ENCODE measurements at places on chromosomes 2 and 18.

DNA sequence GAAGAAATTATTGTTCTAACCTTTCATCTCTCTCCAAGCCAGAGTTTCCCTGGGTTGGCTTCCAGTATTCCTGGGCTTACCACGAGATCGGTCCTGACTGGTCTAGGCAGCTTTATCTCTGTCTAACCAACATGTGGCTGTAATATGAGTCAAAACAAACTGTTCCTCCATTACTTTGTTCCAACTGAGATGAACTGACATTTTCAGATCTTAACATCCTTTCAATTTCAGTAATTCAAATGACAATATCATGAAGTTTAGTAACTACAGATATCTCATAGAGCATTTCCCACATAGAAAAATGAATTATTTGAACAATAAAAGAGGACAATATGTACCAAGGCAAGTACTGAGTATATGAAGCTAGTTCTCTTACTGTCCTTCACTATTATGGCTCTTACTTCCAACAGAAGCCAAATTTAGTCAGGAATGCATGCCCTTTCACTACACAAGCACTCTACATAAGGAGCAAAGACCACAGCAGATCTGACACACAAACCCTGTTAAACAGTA is 15.5 kb downstream of the SLC25A12 start:
- DNase-seq: peak; percentile 61

DNA sequence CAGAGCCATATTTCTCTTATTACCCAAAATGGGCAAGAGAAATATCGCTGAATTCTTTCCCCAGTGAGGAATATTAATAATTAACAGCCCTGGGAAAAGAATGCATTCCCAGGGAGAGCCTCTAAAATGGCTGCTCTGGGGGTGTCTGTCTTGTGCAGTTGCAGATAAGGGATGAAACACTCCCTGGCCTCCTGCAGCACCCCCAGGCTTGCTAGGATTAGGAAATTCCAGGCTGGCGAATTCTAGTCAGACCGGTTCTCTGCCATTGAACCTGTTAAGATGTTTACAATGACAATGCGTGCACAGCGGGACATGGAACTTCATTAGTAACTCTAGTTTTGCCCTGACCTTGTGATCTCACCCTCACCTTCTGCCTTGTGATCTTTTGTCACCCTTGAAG is 24.5 kb downstream of the MRPL30 start:
- DNase-seq: no peak

DNA sequence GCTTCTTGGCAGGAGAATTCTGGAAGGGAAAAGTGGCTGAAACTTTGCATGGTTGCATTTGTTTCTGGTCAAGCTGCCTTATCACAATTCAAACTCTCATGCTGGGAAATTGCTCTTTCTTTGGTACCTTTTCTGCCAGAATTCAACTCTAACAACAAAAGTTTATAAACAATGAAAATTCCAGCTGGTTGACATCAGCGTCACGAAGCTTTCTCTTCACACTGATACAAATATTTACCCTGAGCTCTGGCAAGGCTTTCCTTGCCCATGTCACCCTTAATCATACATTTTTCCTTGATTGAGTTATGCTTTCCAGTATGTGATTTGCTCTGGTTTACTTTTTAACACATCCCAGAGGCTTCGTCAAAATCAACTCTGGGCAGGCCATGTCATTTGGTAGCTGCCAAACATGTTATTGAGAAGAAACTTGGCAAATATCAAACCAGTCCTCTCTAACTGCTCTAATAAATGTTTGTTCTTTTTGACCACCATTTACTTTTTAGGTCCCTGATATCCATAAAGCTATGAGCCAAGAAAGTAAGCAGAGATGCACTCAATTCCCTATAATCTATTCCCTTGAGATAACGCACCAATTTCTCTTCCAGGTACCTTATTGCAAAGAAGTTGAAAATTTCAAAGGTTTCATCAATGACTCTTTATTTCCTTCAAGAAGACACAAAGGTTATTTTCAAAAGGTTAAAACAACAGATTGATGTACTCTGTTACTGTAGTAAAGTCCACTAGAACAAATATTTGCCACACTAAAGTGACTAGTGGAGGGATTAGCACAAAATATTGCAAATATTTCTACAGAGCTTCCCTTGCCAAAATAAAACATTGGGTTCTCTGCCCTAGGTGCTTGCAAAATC is 1241.1 kb upstream of the ZEB2 start:
- DNase-seq: peak; percentile 50

GRCh38 chr2:20592106-20593071 is 58.5 kb downstream of the HS1BP3 start:
- no peak for DNase-seq

DNA sequence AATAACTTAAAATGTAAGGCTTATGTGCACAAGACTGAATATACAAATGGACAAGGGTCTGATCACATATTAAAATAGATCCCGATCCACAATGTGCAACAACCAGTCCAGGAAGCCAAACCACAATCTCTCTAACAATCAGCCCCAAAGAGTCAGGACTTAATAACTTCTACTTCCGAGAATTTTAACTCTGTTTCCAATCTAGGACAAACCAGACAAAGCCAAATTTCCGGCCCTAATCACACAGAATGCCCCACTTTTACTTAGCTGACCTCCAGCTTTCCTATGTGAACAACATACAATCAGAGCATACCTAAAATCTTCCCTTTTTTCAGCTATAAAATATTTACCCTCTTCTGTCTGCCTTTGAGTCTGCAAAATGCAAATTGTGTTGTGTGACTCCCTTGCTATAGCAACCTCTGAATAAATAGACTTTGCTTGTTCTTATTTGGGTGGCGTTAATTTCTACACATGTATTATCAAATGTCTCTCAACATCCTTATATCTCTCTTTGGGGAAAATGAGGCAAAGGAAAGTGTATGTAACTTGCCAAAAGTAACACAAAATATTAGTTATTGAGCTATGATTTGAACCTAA is 381.9 kb upstream of the MC4R start:
- DNase-seq: no peak

- DNase-seq: no peak
Measured at GRCh38 chr2:222074674-222075073, 224.1 kb downstream of the PAX3 start.

DNA sequence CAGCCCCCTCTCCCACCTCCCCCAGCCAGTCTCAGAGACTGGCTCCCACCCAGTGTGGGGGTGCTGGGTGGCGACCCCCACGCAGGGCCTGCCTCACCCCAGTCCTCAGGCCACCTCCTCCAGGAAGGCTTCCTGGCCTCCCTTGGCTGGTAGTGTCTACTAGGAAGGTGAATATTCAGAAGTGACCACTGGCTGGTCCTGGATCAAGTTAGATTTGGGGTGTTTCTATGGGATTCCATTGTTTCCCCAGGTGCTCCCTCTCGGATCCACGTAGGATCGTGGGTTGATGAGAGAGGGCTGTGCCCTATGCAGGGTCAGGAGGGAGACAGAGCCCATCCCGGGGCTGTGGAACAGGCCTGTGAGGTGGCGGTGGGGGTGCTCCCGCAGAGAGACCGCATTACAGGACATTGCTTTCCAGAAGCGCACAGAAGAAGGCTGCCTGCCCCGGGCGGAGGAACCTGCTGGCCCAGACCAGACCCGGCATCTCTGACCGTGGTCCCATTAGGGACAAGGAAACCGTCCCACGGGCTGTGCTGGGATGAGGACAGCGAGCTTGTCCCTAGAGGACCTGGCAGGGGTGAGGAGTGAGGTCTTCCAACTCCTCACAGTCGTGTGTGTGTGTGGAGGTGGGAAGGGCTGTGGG is 3.3 kb downstream of the PDCD1 start:
- DNase-seq: no peak

- DNase-seq: no peak
Measured at GRCh38 chr2:157404363-157404762, 39.5 kb downstream of the CYTIP start.

DNA sequence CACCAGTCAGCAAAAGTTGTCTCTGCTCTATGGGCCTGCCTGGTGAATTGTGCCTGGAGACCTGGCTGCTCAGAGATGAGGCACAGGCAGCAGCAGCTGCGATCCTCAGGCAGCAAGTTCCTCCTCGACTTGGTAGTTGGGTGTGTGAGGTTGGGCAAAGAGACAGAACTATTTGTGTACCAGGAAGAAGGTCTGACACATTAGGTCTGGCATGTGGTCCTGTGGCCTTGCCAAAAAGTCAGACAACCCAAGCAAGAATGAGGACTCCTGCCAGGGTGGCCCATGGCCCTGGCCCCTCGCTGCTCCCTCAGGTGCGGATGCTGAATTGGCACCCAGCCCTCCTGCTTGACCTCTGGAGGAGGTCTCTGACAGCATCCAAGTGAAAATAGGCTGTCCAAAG is 192.7 kb downstream of the DYSF start:
- peak; percentile 85 for DNase-seq

DNA sequence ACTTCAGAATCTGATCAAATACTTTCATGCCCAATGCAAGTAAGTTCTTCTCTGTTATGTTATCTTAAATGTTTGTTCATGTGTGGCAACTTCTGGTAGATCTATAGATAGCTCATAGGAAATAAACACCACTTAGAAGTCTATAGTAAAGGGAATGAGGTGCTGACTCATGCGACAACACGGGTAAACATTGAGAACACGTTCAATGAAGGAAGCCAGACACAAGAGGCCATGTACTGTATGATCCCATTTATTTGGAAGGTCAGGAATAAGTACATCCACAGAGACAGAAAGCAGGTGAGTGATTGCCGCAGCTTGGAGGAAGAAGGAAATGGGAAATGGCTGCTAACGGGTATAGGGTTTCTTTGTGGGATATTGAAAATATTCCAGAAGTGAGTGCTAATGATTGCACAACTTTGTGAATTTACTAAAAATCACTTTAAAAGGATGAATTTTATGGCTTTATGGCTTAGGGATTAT is 95.4 kb downstream of the ITGB1BP1 start:
- DNase-seq: no peak

- DNase-seq: no peak
Measured at GRCh38 chr18:33369711-33370449, 70.6 kb downstream of the CCDC178 start.

GRCh38 chr18:48572402-48573126 is 33.7 kb downstream of the CTIF start:
- DNase-seq: no peak

- no peak for DNase-seq
Measured at GRCh38 chr2:47172922-47173695, 18.0 kb upstream of the STPG4 start.

- no peak for DNase-seq
Measured at GRCh38 chr2:140234116-140234515, 1453.9 kb upstream of the NXPH2 start.

GRCh38 chr2:182540252-182540651 is 113.4 kb upstream of the PDE1A start:
- DNase-seq: no peak

DNA sequence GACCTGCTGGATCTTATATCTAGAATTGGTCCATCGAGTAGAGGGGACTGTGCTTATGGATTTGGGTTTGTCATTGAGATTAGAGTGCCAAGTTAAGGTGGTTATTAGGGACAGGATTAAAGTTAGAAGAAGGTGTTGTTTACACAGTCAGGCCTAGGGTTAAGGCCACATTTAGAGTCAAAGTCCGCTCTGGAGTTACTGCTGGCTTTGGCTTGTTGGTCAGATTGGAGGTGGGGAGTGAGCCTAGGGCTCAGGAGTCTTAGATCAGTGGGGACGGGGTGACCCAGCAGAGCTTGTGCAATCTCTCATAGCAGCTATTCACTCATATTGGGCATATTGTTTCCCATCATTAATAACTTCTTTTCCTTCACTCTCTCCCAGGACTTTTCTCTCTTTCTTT is 13.5 kb upstream of the EPAS1 start:
- DNase-seq: no peak

DNA sequence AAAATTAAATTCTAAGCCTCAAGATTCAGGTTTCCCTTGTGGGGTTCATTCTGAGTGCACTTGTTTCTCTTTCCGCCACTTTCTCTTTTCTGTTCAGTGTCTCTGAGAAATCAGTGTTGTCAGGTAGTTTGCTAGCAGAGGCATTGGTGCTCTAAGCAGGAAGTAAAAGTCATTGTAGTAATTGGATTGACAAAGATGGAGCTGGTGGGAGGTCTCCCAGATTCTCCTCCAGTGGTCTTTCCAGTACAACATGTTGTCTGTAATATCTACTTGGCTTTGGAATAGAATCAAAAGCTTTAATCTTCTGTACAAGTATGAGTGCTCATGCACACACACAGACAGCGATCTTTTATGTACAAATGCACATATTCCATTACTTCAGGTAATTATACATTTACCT is 135.6 kb downstream of the KLHL14 start:
- DNase-seq: no peak

GRCh38 chr2:67456428-67456827 is 59.3 kb downstream of the ETAA1 start:
- DNase-seq: no peak

Measured in AG08395 (cell line).